ENCODE measurements at places on chromosomes 4 and X. TPM values are rescaled to one million over a fixed set of nuclear protein-coding genes. Genes with fewer than 3 reads are reported as not detected.

DNA sequence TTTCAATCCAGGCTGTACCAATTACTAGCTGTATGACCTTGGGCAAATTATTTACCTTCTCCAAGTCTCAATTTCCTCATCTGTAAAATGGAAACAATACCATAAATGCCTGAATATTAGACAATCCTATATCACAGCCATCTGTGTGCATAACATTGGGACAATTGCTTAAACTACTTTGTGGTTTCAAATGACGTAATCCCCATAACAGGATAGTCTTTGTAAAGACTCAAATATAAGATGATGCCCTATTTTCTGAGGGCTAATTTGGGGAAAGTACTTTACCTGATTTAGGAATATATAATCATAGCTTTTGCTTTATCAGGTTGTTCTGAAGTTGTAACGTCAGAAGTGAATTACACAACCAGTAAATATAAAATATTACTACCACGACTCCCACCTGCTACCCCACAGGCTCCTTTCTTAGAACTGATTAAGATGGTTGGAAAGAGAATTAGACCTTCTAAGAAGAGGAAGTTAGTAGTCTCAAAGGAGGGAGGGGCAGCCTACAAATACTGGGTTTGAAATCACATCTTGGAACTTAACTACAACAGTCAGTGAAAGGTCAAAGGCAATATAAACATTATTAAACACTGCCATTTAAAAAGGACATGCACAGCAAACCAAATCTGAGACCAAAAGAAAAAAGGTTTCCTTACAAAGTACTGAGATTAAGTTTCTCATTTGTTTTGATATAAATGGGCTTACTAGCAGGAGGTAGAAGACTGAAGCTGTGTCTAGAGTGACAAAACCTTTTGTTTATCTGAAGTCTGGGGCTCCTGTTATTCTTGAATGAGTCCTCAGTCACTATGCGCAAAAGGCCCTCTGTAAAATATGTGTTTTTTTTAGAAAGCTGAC is 215.0 kb downstream of the SCFD2 start:
- DNase-seq, result no peak

Gene TSPAN6
- total RNA-seq, result 19.6 TPM

DNA sequence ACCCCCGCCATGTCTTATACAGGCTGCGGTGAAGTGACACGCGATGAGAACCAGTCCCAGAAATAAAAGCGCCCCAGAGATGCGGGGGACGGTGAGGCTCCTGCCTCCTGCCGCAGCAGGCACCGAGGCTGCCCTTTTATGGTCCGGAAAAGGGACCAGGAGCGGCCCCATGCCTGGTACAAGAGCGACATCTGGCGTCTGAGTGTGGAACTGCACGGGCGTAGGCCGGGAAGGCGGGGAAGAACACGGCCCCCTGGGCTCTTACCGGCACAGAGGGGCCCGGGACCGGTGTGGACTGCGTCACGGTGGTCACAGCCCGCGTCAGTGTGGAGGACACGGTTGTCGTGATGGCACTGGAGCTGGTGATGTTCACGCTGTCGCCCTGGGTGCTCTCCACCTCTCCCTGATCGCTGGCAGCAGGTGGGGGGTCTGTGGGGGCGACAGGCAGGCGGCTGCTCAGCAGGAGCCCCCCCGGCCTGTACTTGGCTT is 8.9 kb upstream of the RENBP start:
- no peak for DNase-seq

DNA sequence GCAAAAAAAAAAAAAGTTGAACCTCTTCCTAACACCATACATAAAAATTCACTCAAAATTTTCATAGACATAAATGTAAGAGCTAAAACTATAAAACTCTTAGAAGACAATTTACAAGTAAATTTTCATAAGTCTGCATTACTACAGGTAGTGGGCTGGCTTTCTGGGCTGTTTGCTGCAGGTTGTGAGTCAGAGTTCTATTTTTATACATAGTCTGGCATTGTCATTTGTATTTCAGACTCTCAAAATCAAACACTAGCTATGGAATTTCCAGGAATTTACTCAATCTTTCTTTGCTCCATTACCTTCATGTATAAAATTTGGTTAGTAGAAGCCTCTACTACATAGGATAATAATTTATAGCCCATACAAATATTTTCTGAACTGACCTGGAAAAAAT is 227.2 kb downstream of the COX18 start:
- no peak for DNase-seq

GRCh38 chr4:100681289-100681688 is 163.5 kb upstream of the EMCN start:
- DNase-seq, result no peak

Gene BBS12
- total RNA-seq, result 2.2 TPM

Gene PROM1
- not detected for total RNA-seq

Measured in vagina (tissue), 2 donors.